ENCODE measurements at places on chromosomes 12 and 14.

DNA sequence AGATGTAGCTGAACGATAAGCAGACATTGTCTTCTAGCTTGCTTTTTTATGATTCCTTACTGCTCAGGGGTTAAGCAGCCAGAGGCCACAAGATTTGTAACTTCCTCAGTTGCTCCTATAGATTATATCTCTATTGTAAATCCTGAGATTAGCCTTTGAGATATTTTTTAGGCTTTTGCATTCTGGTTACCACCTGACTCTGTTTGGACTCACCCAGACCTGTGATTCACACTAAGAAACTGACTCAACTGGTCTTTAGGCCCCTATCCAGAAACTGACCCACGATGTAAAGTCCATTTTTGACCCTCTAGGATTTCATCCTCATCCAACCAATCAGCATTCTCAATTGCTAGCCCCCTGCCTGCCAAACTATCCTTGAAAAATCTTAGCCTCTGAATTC, 194.4 kb downstream of the RASSF9 start:
- DNase-seq, result no peak

DNA sequence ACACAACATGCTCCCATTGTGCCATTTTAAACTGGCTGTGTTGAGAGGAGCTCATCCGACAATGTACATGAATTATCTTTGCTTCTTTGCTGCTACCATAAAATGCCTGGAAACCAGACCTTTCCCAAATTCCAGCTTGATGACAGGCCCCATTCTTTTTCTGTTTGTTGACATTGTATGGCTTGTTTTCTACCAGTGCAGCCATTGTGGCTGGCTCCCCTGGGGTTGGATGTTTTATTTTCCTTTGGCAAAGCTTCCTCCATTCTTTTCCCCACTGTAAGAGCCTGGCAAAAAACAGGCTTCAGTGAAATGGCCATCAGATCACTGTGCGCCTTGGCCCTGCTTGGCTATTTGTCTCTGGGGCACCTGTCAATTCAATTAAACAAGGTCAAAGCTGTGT, 532.5 kb downstream of the VRK1 start:
- DNase-seq, result no peak

GRCh38 chr12:117473856-117474255, 112.4 kb upstream of the NOS1 start:
- DNase-seq, result no peak

GRCh38 chr12:75951399-75952278, 79.9 kb downstream of the PHLDA1 start:
- no peak for DNase-seq

DNA sequence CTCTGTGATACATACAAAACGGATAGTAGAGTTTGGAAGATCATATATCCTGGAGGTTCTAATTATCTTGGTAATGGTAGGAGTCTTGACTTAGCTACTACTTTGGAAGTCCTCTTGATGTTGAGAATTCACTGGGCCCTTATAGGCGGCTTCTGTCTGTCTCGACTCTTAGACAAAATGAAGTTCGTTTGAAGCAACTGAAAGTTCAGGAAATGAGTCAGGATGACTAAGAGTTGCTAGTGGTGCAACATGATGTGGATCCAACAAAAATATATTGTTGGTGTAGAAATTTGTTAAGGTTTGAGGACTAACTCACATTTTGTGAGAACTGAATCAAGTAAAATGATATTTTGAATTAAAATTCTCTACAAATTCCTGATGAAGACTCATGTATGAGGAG, 272.7 kb downstream of the AEBP2 start:
- no peak for DNase-seq

GRCh38 chr14:50357124-50357523, 39.6 kb downstream of the CDKL1 start:
- DNase-seq, result no peak

- DNase-seq, result peak; percentile 13
Measured at GRCh38 chr12:84910549-84911241, 1.9 kb downstream of the SLC6A15 start.

All from HuH-7 (cell line).